ENCODE measurements at places on chromosomes 5 and 9. TPM values are rescaled to one million over a fixed set of nuclear protein-coding genes. Genes with fewer than 3 reads are reported as not detected.

Gene PCDHGB6
- 0.48 TPM for total RNA-seq

Gene DMRT3
- not detected for total RNA-seq

Gene MEF2C
- 0.85 TPM for total RNA-seq

Gene SHB
- 35.7 TPM for total RNA-seq

Gene PAXX
- total RNA-seq, result 21.4 TPM

Gene PIP5KL1
- 3.8 TPM for total RNA-seq

Gene MSMP
- not detected for total RNA-seq

Gene C9orf43
- not detected for total RNA-seq

Gene RIC1
- 33.5 TPM for total RNA-seq

Gene FBXO4
- 6.5 TPM for total RNA-seq

Gene FCN1
- total RNA-seq, result not detected

Gene SGCD
- total RNA-seq, result 0.96 TPM

Gene ACTL7B
- total RNA-seq, result not detected

Data from tracheal epithelial cell (primary cell).